Left cardiac atrium (tissue), 4 donors: ENCODE measurements at places on chromosomes 6 and 20. TPM values are rescaled to one million over a fixed set of nuclear protein-coding genes. Genes with fewer than 3 reads are reported as not detected.

BPIFB2 gene
- total RNA-seq: not detected

TMEM200A gene
- total RNA-seq: 0.29 TPM

VIP gene
- total RNA-seq: 0.59 TPM

C4B gene
- 235 TPM for total RNA-seq

MLN gene
- total RNA-seq: not detected

GTSF1L gene
- not detected for total RNA-seq

DNAH8 gene
- not detected for total RNA-seq

RIN2 gene
- 43.9 TPM for total RNA-seq

KIF25 gene
- total RNA-seq: 0.34 TPM

ERVFRD-1 gene
- not detected for total RNA-seq

NRN1 gene
- total RNA-seq: 18.1 TPM

SUMO4 gene
- total RNA-seq: 0.71 TPM

PPP1R14C gene
- total RNA-seq: 114 TPM

CST3 gene
- 1,205 TPM for total RNA-seq

SRMS gene
- not detected for total RNA-seq
